Chondrocyte (in vitro differentiated cells): ENCODE measurements at places on chromosomes 1 and 21.
A peak's percentile ranks its signal among the peaks of the same experiment; 100 is the strongest.

GRCh38 chr1:45802343-45803298 lies 791 bp upstream of the MAST2 start:
- peaks cover 4% of the 10 kb centered on the region for H3K36me3 ChIP-seq
- H3K4me1 ChIP-seq, result peaks cover 34% of the 10 kb centered on the region
- peak overlapping the region; percentile 99 for H3K27ac ChIP-seq
- DNase-seq, result no peak

DNA sequence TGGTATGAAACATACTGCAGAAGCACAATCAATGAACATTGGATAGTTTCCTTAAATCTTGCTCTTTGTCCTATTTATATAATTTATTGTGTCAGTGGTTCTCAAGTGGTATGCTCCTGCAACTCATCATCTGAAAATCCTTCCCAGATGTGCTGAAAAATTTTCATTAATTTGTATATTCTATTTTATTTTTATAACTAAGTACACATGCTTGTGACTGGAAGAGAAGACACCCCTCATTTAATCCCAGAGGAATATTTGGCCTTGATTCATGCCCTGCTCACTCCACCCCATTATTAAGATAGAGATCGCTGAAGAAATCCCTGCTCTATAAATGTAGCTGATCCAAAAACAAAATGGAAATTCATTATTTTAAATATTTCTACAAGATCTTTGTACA lies 870.5 kb upstream of the CXADR start:
- H3K27ac ChIP-seq, result no peak overlapping the region
- H3K4me3 ChIP-seq, result no peak overlapping the region
- H3K4me1 ChIP-seq, result no peaks in the 10 kb centered on the region

DNA sequence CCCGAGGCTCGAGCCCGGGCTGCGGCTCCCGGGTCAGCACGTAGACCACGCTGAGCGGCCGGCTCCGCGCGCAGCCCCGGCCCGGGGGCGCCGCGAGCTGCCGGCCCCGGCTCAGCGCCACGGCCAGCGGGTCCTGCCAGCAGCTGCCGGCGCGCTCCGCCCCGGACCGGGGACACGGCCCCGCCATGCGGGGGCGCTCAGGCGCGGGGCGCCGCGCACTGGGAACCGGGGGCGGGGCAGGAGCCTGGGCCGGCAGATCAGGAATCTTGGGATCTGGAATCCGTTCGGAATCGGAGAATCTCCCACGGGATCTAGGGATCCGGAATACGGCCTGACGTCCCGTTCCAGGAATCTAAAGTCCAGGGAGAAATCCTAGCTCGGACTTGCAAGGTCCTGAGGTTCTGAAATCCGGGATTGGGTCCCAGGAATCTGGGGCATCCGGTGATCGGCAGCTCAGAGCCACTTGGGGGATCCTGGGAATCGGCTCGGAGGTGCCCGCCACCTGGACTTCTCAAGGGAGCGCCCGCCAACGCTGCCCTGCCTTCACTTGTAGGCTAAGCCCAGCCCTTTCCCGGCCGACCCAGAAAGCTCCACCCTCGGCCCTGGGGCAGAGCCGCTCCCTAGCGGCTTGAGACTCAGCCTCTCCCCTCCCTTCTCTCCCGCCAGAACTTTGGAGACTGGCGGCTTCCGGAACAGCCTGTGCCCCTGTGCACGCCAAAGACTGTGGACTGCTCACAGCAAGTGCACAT lies at the start of gene MAP3K6:
Gene MAP3K6 (minus strand): TSS at position 551 of the 749 bp plus-strand sequence. CDS start 364 bp downstream, at position 187.
- H3K27me3 ChIP-seq, result no peaks in the 10 kb centered on the region
- H3K4me3 ChIP-seq, result peak within 1 kb of the TSS; percentile 91
- peaks cover 24% of the 10 kb centered on the region for H3K4me1 ChIP-seq
- DNase-seq, result peak; percentile 95
- peaks cover 16% of the 10 kb centered on the region for H3K36me3 ChIP-seq
- peak within 1 kb of the TSS; percentile 99 for H3K27ac ChIP-seq

DNA sequence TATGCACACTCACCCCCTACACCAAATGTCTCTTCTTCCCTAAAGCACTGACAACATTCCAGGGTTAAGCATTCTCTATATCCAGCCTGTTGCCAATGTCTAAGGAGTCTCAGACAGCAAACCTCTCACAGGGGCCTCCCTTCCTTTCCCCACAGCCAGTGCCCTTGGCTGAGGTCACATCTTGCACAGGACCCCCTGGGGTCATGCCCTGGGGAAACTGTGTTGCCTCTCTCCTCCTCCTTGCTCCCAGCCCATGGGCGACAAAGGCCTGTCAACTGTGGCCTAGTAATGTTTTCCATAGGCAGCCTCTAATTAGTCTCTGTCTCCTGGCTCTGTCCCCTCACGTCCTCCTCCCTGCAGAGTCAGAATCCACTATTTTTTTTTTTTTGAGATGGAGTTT lies 54.6 kb downstream of the NENF start:
- H3K27me3 ChIP-seq, result no peaks in the 10 kb centered on the region
- H3K36me3 ChIP-seq, result no peaks in the 10 kb centered on the region
- no peak for DNase-seq
- H3K4me3 ChIP-seq, result no peak overlapping the region

- H3K27me3 ChIP-seq, result no peaks in the 10 kb centered on the region
- peaks cover 40% of the 10 kb centered on the region for H3K4me1 ChIP-seq
- peak overlapping the region; percentile 83 for H3K4me3 ChIP-seq
Observed at GRCh38 chr21:45074818-45075595, 627 bp downstream of the ADARB1 start.

- H3K36me3 ChIP-seq, result no peaks in the 10 kb centered on the region
- peaks cover 15% of the 10 kb centered on the region for H3K4me1 ChIP-seq
- no peak for DNase-seq
Observed at GRCh38 chr1:54323324-54323739, 82.9 kb downstream of the SSBP3 start.
